ENCODE measurements at places on chromosomes 16 and 17.
A peak's percentile ranks its signal among the peaks of the same experiment; 100 is the strongest.

DNA sequence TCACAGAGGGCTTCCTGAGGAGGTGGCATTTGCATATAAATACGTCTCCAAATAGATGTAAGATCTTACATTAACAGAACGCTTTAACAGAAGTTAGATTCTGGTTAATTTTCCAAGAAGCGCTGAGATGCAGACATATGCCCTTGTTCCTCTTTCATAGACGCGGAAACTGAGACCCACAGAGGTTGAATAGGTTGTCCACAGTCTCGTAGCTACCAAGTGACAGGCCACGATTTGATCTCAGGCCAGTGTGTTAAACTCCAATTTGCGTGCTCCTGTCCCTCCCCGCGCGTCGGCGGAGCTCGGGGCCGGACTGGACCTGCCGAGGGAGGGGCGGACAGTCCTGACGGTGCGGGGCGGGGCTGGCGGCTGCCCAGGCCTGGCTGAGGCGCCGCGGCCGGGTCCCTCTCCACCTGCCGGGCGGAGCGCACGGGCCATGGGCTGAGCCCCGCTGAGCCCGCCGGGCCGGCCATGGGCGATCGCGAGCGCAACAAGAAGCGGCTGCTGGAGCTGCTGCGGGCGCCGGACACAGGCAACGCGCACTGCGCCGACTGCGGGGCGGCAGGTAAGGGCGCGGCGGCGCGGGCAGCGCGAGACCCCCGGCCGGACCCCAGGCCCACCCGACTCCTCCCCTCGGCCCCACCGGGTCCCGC is at the start of gene ADAP2:
TSS of gene ADAP2 (plus strand) at position 402 of the 653 bp plus-strand sequence. CDS start at position 472, 70 bp downstream.
- no peak for DNase-seq

GRCh38 chr17:13306310-13306962 is 288.6 kb upstream of the ELAC2 start:
- DNase-seq: no peak

DNA sequence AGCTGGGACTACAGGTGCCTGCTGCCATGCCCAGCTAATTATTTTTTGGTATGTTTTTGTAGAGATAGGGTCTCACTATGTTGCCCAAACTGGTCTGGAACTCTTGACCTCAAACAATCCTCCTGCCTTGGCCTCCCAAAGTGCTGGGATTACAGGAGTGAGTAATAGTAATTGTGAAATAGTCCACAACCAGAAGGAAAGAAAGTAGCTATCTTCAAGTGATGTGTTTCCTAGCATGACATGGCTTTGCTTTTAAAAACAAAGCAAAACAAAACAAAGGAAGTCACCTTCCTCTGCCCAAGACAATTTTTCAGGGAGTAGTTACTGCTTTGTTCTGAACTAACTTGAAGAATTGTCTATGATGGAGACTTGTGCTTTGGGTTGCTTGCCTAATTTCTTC is 27.0 kb downstream of the ATP6V0A1 start:
- no peak for DNase-seq

DNA sequence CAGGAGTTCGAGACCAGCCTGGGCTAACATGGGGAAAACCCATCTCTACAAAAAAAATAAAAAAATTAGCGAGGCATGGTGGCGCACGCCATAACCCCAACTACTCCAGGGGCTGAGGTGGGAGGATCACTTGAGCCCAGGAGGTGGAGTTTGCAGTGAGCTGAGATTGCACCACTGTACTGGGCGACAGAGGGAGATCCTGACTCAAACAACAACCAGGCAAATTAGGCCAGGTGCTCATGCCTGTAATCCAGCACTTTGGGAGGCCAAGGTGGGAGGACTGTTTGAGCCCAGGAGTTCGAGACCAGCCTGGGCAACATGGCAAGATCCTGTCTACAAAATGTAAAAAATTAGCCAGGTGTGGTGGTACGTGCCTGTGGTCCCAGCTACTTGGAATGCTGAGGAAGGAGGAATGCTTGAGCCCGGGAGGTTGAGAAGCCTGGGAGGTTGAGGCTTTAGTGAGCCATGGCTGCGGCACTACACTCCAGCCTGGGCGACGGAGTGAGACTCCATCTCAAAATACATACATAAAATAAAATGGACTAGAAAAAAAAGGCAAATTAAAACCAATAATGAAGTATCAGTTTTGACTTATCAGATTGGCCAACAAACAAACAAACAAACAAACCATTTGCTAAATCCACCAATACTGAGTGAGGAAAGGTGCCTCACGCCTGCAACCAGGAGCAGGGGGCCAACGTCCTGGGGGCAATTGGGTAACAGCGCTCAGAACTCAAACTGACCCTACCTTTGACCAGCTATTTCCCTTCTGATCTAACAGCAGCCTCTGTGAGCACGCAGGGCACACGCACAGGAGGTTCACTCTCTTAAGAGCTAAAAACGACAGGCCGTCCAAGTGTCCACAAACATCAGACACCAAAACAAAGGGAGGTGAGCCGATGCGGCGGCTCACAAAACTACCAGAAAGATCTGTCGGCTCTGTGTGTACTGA is 19.4 kb upstream of the FASN start:
- DNase-seq: no peak

GRCh38 chr16:30186782-30187555 is 3.6 kb downstream of the CORO1A start:
- peak; percentile 74 for DNase-seq

GRCh38 chr17:32266051-32266388 is 388 bp downstream of the RHBDL3 start:
- DNase-seq: no peak

DNA sequence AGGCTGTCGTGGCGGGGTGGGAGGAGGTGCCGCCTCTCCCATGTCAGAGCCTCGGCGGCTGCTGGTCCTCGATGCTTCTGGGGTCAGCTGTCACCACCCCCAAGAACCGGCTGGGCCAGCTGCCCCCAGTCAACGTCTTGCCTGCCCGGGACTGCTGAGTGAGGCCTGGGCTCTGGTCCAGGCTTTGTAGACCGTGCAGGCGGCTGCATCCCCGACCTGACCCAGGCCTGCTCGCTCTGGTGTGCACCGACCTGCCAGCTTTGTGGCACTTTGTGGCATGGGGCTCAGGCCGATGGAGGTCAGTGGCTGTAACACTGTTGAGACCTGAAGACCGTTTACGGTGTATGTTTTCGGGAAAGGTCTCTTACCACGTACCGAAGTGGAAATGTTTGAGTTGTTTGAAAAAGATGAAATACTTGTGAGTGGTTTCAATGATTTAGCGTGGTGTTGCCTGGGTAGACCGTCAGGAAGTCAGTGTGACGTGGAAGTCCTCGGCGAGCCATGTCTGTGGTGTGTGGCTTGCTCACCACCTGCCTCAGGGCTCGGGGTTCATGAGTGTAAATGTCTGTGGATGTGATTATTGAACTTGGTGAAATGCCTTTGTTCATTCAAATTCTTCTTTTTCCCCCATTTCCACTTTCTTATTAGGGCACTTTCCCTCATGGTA is 53.2 kb upstream of the ZNF750 start:
- peak; percentile 60 for DNase-seq

DNA sequence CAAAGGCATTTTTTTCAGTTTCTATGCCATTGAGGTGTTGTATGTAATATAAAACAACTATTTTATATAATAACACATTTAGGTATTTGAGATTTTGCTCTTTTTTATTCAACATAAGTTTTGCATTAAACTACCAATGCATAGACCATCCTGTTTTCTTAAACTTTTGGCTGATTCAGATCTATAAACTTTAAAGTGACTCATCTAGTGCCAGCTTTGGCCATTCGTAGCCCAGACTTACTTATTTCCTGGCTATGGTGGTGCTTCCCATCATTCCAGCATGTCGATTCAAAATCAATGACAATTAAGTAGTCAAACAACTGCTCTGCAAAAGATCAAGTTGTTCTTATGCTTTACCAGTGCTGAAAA is 3.1 kb downstream of the ERI2 start:
- no peak for DNase-seq

GRCh38 chr16:85191341-85191965 is 79.2 kb upstream of the CIBAR2 start:
- no peak for DNase-seq

DNA sequence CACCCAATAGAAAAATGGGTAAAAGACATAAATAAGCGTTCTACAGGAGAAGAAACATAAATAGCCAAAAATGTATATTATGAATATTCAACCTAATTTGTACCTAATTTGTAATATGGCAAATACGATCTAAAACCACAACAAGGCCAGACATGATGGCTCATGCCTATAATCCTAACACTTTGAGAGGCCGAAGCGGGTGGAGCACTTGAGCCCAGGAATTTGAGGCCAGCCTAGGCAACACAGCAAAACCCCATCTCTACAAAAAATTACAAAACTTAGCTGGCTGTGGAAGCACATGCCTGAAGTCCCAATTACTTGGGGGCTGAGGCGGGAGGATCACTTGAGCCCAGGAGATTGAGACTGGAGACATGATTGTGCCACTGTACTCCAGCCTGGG is 30.1 kb downstream of the CRLF3 start:
- DNase-seq: no peak

GRCh38 chr17:17778308-17779014 is 58.3 kb downstream of the SREBF1 start:
- DNase-seq: no peak

DNA sequence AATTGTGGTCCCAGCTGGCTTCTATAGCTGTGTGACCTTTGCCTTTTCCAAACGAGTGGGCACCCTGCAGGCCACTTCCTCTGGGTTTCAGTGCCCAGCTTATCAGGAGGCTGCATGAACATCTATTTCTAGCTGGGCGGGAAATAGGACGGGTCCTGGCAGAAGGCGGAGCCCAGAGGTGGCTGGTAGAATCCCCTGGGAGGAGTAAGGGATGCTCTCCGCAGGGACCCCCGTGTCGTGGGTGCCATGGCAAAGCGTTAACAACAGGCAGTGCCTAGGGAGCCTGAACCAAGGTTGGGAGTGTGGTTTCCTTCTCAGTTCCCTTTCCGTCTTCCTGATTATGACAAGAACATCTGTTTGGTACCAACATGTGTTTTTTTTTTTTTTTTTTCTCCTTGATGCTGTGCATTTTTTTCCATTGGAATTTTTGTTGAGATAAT is 58.2 kb downstream of the PLCG2 start:
- no peak for DNase-seq

- no peak for DNase-seq
These were observed 129.5 kb upstream of the SDK2 start for GRCh38 chr17:73773702-73774101.
